ENCODE measurements at places on chromosomes 1 and 21.

GRCh38 chr1:234756066-234756774 lies 146.2 kb upstream of the IRF2BP2 start:
- DNase-seq = peak; percentile 2

GRCh38 chr1:180185281-180185680 lies 30.6 kb downstream of the QSOX1 start:
- peak; percentile 6 for DNase-seq

GRCh38 chr1:220892997-220893700 lies 13.9 kb downstream of the HLX start:
- DNase-seq = no peak

DNA sequence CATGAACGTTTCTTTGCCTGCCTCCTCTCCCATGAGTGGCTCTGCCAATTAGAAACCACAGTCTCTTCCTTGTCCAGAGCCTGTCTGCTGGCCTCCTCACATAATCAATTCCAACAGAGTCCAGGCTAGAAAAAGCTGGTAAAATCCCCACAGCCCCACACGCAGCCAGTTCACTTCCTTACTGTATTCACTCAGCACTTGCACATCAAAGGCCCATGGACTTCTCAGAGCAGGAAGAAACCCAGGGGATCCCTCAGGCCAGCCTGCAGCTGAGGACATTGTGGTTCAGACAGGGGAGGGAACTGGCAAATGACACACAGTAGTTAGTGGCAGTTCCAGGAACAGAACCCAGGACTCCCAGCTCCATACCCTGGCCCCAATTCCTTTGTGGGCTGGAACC lies 171.6 kb upstream of the EDN2 start:
- DNase-seq = peak; percentile 29

DNA sequence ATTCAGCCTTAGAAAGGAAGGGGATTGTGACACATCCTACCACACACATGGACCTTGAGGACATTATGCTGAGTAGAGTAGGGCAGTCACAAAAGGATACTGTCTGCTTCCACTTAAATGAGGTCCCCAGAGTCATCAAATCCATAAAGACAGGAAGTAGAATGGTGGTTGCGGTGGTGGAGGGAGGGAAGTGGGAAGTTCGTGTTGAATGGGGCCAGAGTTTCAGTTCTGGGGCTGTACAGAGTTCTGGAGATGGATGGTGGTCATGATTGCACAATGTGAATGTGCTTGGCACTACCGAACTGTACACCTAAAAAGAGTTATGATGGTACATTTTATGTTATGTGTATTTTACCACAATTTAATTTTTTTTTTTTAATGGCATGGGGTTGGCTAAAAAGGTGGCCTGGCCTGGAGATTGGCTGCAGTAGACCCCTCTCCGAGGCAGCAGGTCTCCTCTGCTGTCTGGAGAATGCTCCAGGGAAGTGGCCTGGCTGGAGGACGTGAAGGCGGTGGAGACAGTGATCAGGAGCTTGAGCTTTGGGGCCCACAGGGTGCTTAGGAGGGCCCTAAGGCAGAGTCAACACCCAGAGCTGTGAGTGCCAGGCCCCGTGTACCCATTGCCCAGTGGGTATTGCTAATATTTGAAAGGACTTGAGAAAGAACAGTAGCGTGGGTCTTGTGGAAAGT lies 30.4 kb downstream of the IFNGR2 start:
- DNase-seq = no peak

DNA sequence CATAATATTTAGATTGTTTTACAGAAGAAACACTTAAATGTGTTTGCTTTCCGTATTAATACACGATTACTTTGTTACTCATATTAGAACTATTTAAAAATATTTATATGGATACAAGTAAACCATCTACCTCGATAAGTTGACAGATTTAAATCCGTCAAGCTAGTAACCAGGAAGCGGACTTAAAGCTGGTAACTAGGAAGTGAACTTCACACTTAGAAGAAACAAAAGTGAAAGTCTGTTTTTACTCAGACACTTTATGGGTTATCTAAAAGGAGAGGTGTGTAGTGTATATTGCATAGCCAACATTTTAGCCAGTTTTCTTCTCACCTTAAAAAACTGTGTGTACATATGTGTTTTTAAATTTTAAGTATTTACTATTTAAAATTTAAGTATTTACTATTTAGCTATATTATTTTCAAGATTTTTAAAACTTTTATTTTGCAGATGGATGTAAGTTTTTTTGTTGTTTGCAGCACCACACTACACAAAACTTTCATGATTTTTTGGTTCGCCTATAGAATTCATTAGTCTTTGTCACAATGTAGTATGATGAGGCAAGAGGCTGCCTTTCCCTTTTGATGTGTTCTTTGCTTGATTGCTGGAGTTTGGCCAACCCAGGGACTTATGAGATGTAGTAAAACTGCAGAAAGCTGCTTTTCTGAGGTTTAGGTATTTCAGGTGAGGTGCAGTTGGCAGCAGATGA lies 2.7 kb downstream of the USP25 start:
- no peak for DNase-seq

- DNase-seq = no peak
Measured at GRCh38 chr1:224114787-224115175, 870 bp downstream of the FBXO28 start.

DNA sequence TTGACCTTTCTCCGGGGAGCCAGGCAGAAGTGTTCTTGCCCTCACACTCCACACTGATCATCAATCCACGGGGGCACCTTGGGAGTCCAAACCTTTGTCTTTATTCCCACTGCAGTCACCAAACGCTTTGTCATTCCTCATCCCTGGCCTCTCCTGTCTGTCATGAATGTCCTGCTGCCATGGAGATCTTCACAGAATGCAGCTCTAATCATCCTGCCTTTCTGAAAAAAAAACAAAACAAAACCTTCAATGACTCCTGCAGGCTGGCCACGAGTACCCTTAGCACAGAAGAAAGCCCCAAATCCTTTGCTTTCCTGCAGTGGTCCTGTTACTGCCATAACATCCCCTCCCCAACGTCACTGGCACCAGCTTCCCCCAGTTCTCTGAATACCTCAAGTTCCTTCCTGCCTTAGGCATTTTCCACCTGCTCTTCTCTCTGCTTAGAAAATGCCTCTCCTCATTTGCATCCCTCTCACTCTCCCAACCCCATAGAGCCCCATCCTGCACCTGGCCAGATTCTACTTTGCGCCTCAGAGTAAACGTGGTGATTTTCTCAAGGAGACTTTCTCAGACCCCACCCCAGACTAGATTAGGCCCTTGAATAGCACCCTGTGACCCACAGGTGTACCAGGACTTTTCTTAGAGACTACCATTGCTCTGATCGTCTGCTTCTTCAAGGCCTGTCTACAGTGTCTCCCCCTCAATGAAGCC lies 131.2 kb downstream of the AK5 start:
- DNase-seq = no peak

GRCh38 chr1:156868341-156868740 lies 7.7 kb downstream of the NTRK1 start:
- no peak for DNase-seq

- no peak for DNase-seq
Measured at GRCh38 chr1:21297975-21298374, 7.7 kb upstream of the ECE1 start.

GRCh38 chr1:43302721-43303470 lies 2.1 kb downstream of the TIE1 start:
- no peak for DNase-seq

DNA sequence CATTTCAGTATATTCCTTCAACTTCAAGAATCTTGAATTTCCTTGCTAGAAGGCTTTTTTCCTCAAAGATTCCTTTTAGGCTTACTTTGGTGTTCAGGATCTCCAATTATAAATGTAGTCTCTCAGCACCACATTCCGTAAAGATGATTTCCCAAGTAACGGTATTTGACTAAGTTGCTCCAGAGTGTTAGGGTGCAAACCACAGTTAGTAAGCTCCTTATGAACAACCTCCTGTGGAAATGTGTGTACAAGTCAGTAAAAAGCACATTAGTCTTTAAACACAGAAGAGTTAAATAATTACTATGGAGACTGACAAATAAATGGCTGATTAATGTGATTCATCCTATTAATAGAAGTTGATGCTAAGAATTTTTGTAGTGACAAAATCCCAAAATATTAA lies 10.3 kb downstream of the DONSON start:
- no peak for DNase-seq

GRCh38 chr1:39673215-39673614 lies 1.3 kb upstream of the NT5C1A start:
- no peak for DNase-seq

DNA sequence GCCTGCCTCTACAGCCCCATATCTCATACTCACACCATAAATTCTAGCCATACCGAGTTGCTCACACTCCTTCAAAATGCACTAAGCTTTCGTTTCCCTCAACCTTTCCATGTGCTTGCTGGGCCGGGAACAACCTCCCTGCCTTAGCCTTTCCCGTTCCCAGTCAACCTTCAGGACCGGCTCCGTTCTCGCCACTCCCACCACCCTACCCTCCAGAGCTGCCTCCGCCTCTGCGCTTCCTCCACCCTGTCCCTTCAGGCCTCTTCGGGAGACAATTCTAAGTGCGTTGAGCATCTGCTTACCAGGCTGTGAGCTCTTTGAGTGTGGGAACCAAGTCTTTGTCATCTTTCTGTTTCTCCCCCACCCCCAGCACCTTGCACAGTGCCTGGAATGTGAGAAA lies 31.6 kb downstream of the KCNN3 start:
- DNase-seq = no peak

DNA sequence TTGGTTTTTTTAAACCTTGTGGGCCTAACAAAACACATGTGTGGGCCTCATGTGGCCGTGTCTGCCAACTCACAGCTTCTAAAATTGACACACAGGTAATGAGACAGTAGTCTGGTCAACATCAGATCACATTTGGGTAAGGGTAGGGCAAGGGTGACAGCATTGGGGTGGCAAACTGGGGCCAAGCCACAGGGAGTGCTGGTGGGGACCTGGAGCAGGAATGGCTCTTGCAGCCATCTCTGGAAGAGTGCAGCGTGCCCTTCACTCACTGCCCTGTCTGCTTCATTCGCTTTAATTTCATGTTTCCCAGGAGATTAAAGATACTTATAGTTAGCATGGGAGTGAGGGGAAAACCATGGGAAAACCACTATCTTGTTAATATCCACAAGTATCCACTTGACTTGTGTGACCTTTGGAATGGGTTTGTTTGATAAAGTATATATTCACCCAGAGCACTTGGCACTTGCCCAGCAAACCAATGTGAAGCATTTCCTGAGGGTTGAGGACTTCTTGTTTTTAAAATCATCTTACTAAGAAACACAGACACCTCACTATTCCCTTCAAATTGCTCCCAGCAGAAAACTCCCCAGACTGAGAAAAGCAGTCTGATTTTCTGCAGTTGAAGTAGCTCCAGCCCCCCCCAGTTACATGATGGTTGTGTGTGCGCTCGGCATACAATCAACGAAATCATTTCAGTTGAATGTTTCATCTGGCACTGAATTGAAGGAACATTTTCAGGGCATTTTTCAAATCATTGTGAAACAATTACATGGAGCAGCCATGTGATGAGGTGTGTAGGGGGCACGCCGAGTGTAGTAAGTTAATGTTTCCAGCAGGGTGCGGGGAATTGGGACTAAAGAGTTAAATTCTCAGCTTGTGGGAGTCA lies 175.7 kb downstream of the VPS13D start:
- peak; percentile 57 for DNase-seq

- DNase-seq = peak; percentile 90
Measured at GRCh38 chr1:160205242-160206035, at the start of gene PEA15. TSS of gene PEA15 (plus strand) at chr1:160205384. CDS start at chr1:160211545, 6,161 bp downstream.

GRCh38 chr1:86205741-86206140 lies 49.2 kb upstream of the COL24A1 start:
- DNase-seq = no peak

GRCh38 chr1:232629250-232630046 lies 485 bp downstream of the SIPA1L2 start:
- peak; percentile 43 for DNase-seq

- DNase-seq = no peak
Measured at GRCh38 chr1:207981976-207982375, 71.1 kb upstream of the CD34 start.

- DNase-seq = peak; percentile 60
Measured at GRCh38 chr1:32724678-32725614, 22.4 kb upstream of the SYNC start.

GRCh38 chr1:8985915-8986813 lies 40.1 kb downstream of the SLC2A7 start:
- DNase-seq = peak; percentile 74

- DNase-seq = no peak
Measured at GRCh38 chr1:4161366-4162006, 261.4 kb upstream of the C1orf174 start.

Data from right hindlimb (tissue), 1 donor.